ENCODE measurements at places on chromosomes 1 and 21.
A peak's percentile ranks its signal among the peaks of the same experiment; 100 is the strongest.

DNA sequence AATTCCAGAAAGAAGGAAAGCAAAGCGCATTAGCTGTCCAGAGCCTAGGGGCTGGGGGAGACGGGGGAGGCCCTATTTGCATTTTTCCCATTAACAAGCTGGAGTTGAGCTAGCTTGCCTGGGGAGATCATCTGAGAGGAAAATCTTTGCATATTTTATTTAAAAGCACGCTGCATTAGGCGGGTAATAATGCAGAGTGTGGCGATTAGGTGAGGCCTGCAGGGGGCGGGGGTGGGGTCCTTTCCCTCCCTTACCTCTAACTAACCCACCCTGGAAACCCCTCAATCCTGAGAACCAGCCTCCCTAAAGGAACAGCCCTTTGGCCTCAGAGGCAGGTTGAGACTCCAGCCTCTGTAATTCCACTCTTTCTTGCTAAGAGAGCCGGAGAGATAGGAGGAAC lies 16.2 kb downstream of the C1orf216 start:
- DNase-seq, result no peak

- no peak for DNase-seq
These were observed 28.7 kb downstream of the SYNJ1 start for GRCh38 chr21:32698971-32699693.

DNA sequence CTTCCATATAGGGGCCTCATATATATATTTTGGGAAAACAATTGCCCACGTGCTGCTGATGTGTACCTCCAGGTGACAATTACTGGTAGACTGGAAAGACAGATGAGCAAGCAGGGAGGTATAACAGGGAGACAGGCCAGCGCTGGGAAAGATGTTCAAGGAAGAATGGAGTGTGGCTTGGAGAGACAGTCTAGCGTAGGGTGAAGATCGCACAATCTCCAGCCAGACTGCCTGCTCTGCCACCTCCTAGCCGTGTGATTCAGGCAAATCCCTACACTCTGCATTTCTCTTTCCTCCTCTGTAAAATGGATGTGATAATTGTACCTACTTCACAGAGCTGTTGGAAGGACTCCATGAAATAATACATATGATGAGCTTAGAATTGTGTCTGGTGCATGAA lies 66.1 kb downstream of the TMCO4 start:
- no peak for DNase-seq

DNA sequence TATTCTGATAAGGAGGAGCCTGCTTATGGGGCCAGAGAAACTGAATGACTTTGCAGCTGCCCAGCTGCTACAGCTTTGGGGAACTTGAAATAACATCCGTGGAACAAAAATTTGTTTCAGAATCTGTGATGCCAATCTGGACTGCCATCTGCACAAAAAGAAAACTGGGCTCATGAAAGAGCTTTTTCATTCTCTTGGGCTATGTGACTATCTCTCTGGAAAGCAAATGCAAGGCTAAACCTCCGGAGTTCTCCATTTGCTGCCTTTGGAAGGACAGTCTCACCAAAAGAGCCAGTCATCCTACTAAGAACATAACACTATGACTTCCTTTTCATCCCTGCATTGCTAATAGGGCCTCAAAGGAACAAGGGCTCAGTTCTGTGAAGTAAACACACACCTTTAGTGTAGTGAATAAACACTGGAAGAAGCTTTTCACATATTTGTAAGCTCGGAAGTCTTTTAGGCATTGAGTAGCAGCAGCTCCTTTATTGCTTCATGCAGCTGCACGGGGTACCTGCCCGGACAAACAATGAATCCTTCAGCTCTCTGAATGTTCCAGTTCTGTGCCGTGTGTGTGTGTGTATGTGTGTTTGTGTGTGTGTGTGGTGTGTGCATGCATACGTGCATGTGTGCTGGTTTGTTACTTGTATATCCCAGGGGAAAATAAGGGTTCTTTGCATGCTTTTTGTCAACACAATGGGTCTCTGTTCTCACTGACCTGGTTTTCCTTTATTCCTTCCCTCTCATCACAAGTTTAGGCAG lies 255.5 kb upstream of the SGIP1 start:
- DNase-seq, result no peak

DNA sequence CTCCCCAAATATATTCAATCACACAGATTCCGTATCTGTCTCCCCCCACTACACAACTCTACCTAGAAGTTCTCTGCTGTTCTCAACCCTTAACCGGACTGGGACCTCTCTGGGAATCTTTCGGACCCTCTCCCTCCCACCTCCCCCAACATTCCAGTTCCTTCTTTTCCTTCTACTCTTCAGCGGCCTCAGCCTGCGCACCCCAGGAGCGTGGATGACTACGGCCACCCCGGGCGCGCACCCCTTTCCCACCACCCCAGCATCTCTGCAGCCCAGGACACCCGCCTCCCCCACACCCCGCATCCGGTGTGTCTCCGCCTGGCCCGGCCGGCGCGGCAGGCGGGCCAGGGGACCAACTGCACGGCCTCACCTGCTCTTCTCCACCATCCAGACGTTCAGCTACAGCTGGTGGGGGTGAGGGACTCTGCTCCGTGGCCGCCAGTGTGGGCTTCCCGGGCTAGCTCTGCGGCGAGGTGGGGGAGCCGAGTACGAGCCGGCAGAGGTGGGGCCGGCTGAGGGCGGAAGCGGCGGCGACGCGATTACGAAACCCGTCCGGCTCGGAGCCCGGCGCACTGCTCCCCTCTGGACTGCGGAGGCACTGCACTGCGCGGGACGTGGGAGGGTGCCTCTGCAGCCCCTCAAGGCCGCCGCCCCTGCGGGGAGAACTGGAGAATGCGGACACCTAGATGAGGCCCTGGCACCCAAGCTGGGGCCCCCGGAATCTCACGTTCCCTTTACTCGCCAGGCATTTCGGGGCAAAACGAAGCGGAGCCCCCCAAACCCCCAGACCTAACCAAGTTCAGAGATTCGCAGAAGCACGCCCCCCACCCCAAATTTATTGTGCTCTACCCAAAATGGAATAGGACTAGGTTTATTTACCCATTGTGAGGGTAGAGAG lies at the start of gene CDC42SE1:
TSS of gene CDC42SE1 (minus strand) at position 514 of the 898 bp plus-strand sequence. CDS start 3,892 bp downstream, outside the sequence.
- DNase-seq, result peak; percentile 77

GRCh38 chr1:171286032-171286705 lies 27.8 kb upstream of the FMO4 start:
- no peak for DNase-seq

GRCh38 chr1:196403803-196404690 lies 204.2 kb downstream of the KCNT2 start:
- no peak for DNase-seq

- DNase-seq, result peak; percentile 31
These were observed 43.6 kb upstream of the PDE9A start for GRCh38 chr21:42609811-42610210.

- peak; percentile 14 for DNase-seq
These were observed 3.3 kb upstream of the SLC45A1 start for GRCh38 chr1:8314346-8315280.

- DNase-seq, result no peak
These were observed 20.0 kb upstream of the ALDH4A1 start for GRCh38 chr1:18922319-18922726.

GRCh38 chr1:104163912-104164476 lies 414.3 kb downstream of the AMY1C start:
- no peak for DNase-seq

DNA sequence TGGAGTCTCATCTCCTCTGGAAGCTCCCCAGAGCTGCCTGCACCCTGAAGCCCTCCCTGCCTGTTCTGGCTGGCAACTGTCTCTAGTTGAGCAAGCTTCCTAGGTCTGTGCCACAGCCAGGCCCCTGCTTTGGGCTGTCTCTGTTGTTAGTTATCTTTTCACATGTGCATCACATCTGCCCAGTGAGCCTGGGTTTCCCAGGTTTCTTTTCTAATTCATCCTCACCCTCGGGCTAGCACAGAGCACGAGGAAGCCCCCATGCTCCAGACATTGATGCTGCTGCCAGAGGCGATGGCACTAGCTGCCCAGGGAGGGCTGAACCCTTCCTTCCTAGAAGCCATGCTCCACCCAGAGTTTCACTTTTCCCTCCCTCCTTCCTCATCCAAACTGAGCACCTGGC lies 27.2 kb downstream of the RASSF5 start:
- DNase-seq, result no peak

DNA sequence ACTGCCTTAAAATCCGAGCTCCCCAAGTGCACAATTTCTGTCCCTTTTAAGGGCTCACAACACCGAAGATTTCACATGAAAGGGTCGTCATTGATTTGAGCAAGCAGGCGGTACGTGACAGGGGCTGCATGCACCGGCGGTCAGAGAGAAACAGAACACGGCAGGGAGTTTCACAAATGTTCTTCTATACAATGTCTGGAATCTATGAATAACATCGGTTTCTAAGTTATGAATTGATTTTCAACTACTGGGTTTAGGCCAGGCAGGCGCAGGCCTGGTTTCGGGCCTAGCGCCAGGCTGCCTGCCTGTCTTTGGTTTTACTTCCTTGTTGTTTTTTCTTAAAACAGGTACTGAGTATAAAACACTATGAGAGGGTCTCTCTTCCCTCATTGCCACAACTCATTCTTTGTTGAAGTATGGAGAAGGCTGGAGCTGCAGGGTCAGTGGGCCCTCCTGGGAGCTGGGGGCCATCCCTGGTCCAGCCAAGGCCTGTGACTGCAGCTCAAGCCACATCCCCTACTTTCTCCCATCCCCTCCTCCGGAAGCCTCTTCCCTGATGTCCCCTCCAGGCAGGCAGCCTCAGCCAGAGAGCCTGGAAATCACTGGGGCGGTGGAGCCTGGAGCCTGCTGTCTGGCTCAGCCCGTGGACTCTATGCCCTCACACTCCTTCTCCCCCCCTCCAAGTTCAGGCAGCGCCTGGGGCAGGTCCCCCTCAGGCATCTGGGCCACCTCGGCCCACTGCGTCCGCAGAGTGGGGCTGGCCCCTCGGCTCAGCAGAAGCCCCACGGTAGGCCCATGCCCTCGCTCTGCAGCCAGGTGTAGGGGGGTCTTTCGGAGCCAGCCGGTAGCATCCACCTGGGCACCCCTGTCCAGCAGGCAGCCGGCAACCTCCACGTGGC lies 2.4 kb downstream of the ANKRD65 start:
- no peak for DNase-seq

- no peak for DNase-seq
These were observed 9.9 kb upstream of the TMEM39B start for GRCh38 chr1:32062867-32063230.

GRCh38 chr1:223620297-223620897 lies 45.1 kb downstream of the CAPN8 start:
- no peak for DNase-seq

GRCh38 chr1:228149406-228150119 lies at the start of gene GJC2:
Gene GJC2, plus strand, starts transcription at chr1:228149930. Its CDS starts 7,829 bp downstream, at chr1:228157759.
- no peak for DNase-seq

All from T-cell (primary cell).